Central memory CD4-positive, alpha-beta T cell (primary cell): ENCODE measurements at places on chromosomes 3 and 15.

- no peak for DNase-seq
Measured at GRCh38 chr15:73457334-73457733, 14.4 kb downstream of the REC114 start.

DNA sequence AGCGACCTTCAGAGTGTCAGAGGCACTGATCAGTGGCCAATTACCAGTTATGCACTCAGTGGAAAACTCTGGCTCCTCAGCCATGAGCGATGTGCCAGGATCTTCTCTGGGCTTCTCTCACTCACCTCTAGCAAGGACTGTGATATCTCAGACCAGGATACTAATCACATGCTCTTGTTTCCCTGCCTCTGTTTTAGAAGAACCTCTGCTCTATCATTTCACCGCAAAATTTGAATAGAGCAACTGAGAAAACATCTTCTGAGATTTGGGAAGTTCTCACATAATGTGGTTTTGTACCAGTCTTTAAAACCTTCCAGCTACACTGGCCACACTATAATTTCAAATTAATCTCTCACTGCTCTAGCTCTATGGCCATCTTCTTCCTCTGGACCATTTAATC is 325.8 kb upstream of the FRG2C start:
- no peak for DNase-seq

DNA sequence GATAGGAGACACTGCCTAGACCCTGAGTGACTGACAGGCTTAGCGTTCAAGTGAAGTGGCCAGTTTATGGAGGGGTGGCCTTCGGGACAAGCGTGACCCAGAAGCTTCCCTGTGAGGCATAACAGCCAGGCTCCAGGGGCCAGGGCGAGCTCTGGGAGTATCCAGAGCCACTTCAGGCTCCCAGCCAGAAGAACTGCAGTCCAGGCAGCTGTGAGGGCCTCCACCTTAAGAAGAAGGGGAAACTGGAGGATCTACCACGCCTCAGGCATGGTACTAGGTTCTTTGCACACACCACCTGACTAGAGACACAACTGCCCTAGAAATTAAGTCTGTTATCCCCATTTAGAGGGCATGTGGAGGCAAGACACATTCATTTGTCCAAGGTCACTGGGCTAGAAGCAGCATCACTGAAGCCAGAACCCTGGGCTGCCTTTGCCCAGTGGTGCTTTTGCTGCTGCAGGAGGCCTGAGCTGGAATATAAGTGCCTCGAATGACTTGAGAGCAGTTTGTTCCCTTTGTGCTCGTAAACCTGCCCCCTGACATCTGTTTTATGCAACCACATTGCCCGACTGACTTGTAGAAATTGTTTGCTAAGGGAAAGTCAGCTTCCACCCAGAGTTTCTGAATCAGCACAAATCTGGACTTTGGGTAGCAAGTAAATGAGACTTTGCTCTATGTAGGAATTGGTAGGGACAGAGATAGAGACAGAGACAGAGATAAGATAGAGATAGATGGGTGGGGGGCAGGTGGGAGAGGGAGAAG is 23.3 kb downstream of the RASGRF1 start:
- DNase-seq = no peak

DNA sequence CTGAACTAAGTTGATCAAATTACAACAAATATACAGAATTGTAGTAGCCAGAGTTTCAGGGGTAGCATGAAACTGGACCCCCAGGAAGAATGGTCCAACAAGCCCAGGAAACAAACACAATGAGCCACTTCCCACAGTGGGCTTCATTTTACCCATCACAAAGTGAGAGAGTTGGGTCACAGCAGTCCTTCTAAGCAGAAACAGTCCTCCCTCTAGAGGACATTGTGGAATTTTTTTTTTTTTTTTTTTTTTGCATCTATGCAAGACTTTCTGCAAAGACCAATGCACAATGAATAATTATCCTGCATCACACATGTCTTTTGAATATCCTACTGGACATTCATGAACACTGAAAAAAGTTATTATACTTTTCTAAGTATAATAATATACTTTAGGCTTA is 73.8 kb upstream of the ATP13A5 start:
- DNase-seq = no peak

DNA sequence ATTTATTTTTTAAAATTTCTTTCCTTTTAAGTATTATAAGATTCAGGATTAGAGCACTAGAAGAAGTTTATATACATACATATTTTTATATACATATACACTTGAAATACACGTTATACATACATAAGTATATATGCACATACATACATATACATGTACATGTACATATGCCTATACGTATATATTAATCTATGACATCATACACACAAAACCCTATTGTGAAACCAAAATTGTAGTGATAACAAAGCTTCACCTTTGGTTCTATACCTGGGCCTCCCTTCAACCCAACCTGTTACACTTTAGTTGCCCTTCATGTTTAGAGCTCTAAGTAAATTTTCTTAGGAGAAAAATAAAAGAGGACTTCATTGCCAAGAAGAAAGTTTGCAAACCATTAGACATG is 17.0 kb downstream of the AADACL2 start:
- no peak for DNase-seq

DNA sequence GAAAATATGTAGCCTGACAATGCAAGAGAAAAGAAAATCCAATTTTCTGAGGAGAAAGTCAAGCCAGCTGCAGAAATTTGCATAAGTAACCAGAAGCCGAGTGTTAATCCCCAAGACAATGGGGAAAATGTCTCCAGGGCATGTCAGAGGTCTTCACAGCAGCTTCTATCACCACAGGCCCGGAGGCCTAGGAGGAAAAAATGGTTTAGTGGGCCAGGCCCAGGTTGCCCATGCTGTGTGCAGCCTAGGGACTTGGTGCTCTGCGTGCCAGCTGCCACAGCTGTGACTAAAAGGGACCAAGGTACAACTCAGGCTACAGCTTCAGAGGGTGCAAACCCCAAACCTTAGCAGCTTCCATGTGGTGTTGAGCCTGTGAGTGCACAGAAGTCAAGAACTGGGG is 201.2 kb upstream of the SOX2 start:
- no peak for DNase-seq

- DNase-seq = no peak
Measured at GRCh38 chr3:134315286-134316106, 58.8 kb downstream of the AMOTL2 start.

- no peak for DNase-seq
Measured at GRCh38 chr3:8981700-8982099, 18.4 kb upstream of the RAD18 start.

DNA sequence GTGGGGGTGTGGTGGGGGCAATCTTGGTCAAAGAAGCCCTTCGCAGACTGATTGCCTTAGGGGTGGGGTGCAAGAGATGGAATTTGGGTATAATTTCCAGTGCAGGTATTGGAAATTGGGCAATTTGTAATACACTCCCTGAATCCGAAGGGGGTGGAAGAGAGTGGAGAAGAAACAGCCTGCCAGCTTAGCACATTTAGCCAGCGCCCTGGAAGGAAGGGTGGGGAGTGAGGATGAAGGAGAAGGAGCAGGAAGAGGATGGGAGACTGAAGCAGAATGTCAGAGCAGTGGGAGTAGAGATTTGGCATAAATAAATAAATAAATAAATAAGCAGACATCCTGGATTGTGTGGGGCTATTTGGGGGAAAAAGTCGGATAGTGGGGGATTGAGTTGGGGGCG is 1.6 kb downstream of the GAP43 start:
- no peak for DNase-seq

GRCh38 chr3:48248095-48248850 is 7.4 kb downstream of the ZNF589 start:
- DNase-seq = no peak

- DNase-seq = no peak
Measured at GRCh38 chr15:50750227-50750705, 15.2 kb downstream of the SPPL2A start.

GRCh38 chr3:94234177-94234788 is 171.4 kb downstream of the NSUN3 start:
- no peak for DNase-seq

DNA sequence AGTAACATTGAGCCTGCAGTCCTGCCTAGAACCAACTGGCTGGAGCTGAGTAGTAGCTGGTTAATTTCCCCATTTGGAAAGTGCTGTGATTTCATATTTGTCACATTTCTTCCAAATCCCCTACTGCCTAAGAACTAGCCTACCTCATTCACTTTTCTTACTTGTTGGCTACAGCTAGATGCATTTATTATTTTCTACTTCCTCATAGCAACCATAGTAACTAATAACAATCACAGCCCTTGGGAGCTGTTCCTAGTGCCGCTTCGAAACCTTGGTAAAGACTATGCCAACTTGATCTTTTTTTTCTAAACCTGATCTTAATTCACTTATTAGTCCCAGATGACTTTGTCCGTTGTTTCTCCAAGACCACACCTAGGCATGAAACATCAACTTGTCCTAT is 240.3 kb downstream of the FGF12 start:
- DNase-seq = no peak

DNA sequence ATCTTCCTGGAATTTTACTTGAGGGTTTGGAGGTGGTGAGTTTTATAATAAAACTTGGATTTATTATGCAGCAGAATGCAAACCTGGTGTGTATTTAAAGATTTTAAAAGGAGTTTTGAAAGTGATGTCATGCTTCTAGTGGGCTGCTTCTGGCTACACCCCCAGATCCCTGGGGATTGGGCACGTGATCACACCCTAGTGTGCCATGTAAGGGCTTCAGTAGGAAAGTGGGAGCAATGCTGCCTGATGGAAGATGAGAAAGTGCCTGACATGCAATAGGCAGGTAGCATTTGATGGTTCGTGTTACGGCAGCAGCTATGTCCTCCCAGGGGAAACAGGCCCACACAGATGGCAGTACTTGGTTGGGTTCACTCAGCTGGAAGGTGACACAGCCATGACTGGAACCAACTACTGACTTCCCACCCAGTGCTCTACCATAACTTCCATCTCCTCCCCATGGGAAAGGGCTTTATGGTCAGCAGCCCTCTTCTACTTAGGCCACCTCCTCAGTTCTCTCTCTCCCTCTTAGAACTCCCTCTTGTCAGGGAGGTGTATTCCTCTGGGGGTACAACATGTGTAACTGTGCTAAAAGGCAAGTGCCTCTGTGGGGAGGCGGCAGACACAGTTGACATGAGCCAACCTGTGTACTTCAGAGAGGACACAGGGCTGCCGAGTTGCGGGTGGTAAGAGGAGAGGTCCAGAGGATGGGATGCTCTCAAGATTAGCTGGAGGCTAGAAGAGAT is 5.6 kb downstream of the ITPKA start:
- DNase-seq = no peak

DNA sequence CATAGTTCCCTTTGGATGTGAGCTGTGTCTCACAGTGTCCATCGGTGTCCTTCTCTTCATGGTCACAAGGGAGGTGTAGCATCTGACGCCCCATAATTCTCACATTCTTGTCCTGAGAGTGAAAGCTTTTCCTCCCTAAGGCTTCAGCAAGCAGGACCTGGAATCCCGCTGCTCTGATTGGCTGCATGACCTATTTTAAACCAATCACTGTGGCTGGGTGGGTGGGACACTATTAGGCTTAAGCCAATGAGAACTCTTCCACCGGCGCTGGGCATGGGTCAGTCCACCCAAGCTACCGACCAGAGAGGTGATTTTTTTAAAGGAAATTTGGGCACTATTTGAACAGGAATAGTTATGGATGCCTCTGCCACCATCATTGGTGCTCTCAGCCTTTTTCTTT is 385.9 kb downstream of the MFSD1 start:
- DNase-seq = no peak

- DNase-seq = no peak
Measured at GRCh38 chr3:152030320-152030719, 156.9 kb downstream of the SUCNR1 start.

DNA sequence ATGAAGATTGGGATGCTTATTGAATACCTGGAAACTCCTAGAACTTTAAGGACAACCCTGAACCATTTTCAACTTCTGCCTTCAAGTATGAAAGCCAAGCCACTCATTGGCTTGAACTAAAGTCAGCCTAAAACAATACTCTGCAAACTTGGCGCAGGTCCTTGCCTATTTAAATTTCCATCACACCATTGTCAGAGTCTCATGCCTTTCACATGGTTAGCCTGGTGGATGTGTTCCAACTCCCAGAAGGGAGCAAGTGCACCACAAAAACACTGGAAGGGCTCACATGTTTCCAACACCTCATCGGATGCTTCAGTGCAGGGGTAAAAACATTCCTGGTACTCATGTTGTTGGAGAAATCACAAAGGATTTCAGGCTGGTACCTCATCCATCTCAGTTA is 511.6 kb upstream of the MDFIC2 start:
- no peak for DNase-seq

DNA sequence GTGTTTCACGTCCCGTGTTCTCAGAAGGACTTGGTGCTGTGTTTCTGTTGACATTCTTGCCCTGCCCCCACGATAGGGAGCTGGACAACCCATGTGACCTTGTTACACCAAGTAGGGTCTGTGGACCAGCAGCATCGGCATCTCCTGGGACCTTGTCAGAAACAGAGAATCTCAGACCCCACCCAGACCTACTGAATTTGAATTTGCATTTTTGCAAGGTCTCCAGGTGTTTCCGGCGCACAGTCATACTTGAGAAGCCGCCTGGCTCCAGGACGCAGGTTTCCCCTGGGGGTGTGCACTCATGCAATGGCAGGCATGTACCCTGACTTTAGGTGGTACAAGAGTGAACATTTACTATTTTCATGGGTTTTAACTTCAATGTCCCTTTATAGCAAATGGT is 117.9 kb downstream of the TLE3 start:
- no peak for DNase-seq

- DNase-seq = no peak
Measured at GRCh38 chr15:79060175-79060574, 30.4 kb downstream of the RASGRF1 start.

DNA sequence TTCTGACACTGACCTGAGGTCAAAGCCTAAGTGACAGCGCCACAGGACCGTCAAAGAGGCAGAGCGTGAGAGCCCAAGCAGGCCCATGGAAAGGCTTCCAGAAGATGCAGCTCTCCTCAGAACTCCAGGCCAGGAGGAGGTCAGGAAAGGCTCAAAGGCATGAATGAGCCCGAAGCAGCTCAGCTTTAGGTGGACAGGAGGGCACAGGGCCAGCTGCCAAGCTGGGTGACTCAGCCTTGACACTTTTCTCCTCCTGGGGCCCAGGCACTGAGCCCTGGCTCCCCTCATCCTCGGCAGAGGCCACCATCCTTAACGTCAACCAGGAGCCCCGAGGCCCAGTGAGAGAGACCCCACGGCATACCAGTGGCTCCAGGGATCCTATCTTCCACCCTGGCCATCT is 62.9 kb downstream of the ADCY5 start:
- no peak for DNase-seq

DNA sequence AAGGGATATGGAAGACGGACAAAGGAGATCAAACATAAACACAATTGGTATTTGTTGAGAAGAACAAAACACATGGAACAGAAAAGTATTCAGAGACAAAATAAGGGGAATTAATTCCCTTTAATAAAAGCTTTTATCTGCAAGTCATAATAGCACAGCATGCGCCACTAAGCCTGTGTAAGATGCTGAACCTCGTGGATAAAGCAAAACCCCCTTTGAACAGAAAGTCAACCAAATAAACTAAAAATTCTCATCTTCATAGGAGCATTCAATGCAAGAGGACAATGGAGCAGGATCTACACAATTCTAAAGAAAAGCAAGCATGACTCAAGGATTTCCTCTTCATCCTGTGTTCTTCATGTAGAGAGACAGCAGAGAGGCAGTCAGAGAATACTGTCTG is 274.3 kb upstream of the GOLGA6L4 start:
- no peak for DNase-seq
